GM12864 (cell line): ENCODE measurements at places on chromosomes 2 and 18.

GRCh38 chr2:231362555-231363184, 32.8 kb upstream of the B3GNT7 start:
- DNase-seq: no peak

GRCh38 chr2:142871396-142871795, 6.1 kb upstream of the KYNU start:
- DNase-seq: peak; percentile 82

DNA sequence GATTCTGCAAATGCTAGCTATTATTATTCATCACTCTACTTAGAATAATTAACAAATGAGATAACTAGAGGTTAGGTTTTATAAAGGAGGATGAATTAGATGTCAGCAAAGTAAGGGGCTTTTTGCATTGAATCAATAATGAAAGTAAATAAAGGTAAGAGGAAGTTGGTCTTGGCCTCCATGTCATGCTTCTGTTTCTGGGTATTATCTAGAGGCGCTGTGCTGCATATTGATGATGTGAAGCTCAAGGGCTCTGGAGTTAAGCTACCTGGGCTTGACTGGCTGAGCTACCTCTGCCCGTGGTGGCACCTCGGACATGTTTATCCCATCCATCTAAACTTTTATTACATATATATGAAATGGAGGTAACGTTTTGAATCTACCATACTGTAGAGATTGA, 350.9 kb downstream of the PARD3B start:
- DNase-seq: no peak

DNA sequence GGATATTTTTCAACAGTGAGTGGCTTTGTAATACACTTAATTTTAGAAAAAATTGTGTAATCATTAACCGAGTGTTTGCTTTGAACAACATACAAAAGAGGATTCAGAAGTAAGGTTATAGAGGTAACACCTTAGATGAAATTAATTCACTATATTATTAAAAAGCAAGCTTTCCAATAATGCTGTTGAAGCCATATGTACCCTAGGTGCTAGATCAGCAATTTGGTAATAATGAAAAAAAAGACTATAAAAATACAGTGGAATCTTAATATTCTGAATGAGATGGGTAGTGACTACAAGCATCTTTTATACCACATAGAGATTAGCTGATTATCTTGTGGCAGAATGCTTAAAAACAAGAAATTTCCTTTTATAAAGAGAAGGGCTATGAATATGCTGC, 115.1 kb upstream of the FAM136A start:
- no peak for DNase-seq

GRCh38 chr2:234955971-234956509, 4.2 kb downstream of the SH3BP4 start:
- no peak for DNase-seq

- no peak for DNase-seq
Observed at GRCh38 chr2:207729465-207729998, 18.1 kb downstream of the CCNYL1 start.

DNA sequence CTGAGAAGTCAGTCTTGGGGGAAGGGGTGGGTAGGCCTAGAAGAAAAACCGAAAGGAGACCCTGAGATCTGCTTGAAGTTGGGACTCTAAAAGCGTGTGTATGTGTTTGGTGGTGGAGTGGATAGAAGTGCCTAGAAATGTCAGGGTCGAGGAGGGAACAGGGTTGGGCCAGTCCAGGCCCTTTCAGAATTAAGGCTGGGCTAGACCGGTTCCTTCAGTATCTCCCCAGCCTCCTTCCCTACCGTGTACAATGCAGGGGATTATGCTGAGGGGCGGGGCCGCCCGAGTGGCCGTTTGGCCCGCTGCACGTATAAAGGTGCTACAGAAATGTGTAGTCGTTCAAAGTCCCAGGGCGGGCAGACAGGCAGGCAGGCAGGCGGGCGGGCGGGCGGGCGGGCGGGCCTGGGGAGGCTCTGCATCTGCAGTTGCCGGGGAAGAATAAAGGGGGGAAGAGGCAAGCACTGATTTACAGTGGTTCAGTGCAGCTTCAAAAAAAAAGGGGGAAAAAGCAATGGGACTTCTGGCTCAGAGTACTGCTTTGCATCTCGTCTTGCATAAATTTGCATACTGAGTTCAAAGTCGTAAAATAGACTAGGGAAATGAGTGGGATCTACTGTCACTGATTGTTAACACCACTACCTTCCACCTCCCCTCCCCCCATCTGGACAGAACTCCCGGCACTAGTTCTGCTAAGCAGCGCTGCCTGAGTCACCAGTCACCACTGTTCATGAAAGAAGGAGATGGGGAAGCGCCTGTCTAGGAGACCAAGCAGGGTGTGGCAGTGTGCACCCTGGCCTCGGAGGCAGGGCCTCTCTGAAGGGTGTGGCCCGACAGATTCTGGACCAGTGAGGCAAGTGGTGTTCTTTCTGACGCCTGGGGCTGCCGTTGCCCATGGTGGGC, 3.6 kb downstream of the IGFBP2 start:
- no peak for DNase-seq

DNA sequence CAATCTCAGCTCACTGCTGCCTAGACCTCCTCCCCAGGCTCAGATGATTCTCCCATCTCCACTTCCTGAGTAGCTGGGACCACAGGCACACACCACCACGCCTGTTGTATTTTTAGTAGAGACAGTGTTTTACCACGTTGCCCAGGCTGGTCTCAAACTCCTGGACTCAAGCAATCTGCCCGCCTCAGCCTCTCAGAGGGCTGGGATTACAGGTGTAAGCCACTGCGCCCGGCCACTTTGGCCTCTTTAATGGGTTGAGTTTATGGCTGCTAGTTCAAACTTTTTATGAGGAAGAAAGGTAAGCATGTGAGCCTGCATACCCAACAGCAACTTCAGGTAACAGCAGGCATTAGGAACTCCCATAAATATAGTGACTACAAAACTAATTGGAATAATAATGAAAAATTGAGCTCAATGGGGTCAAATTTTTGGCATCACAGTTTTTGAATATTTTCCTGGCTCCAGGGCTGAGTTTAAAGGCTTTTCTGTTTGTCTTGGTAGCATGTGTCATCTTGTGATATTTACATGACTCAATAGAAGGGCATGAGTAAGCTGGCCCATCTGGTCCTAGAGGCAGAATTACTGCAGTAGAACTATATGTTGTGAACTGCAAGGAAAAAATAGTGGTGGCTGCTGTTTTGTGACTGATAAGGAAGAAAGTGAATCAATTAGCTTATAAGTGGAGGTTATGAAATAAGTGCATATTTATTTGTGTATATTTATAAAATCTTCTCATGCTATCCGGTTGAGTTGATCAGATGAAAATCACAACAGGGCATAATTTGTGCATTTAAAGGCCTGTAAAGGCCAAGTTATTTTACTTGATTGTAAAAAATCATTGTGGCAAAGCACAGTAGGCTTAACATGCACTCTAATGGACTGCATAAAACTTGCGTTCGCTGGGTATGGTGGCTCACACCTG, 24.8 kb downstream of the GALM start:
- DNase-seq: no peak

DNA sequence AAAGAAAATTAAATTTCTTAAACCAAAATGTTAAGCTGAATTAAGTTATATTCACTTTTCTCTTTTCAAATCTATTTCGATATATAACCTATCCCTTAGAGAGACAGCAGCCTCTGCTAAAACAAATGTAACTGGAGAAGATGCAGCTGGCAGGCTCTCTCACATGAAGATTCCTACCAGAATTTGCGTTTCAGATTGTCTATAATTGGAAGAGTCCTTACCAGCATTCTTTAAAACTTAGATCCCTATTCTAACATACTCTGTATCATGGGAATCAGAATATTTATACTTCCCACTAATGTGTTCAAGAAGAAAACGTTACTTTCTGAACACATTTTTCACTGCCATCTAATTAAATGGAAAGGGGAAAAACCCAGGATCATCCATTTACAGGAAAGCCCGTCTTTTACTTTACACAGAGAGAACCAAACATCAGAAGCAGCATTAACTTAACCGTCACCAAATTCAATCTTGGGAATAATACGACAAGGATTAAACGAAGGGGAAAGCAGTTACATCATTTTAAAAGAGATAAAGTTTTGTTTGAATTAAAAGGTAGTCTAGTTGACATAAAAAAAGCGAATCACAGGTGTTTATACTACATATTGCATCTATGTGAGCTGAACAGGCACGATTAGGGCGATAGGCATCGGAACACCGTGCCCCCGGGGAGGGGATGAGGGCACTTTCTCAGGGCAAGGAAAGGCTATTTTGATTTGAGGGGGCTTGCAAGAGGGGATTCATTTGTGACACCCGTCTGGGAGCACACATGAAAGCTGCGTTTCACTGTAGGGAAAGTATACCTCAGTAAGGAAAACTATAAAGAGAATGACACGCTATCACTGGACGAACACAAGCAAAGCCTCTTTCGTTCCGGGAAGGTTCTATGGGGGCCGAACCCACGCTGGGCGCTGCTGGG, 1.3 kb downstream of the PTPN2 start:
- no peak for DNase-seq

DNA sequence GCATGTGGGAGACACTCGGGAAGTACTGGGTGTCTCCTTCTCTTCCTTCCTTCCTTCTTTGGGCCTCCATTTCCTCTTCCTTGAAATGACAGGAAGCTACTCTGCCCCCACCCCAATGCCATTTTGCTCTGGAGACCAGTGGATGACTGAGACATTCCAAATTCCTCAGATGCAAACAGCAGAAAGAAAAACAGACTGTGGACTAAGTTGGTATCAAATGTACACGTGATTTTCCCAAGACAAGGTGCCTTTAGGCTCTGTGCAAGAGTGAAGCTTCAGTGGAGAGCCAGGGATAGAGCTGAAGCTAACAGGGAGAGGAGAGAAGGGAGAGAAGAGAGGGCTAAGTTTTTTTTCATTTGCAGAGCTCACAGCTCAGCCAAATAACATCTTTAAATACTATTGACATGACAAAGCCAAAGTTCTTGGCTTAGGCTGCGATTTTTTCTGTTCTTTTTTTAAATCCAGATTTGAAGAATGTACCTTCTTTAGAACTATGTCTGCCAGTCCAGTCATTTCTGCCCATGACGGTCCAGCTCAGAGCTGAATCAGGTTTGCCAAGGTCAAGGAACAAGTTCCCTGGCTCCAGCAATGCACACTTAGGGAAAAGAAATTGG, 84.5 kb upstream of the LCLAT1 start:
- no peak for DNase-seq

DNA sequence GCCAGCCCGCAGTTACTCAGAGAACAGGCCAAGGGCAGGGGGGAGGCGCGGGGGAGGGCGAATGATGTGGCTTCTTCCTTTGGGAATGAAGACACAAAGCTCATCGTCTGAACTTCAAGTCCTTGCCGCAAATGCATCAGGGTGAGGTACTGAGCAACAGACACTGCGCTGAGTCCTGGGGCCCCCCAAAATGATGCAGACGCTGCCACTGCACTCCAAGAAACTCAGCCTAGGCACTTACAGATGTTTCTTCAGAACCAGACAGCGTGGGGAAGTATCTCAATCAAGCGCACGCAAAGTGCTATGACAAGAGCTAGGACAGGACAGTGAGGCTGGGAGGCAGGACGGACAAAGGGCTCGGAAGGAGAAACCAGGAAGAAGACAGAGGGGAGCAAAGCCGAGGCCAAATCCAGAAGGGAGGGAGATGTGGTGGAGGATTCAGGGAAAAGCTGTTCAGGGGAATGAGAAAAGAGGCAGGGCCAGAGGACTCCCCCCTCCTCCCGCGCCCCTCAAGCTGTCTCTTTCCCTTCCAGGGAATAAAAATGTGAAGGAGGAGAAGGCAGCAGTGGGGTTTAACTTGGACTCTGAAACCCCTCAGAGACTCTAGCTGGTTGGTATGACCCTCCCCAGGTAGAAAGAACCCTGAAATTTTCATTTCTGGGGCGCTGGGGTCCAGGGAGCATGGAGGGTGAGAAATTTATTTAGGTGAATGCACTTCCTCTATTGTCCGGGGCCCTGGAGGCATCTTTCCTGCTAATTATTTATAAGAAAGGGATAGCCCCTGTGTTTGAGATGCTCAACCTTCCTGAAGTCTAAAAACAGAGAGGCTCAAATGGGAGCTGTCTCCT, 34.9 kb downstream of the CIB4 start:
- DNase-seq: no peak

DNA sequence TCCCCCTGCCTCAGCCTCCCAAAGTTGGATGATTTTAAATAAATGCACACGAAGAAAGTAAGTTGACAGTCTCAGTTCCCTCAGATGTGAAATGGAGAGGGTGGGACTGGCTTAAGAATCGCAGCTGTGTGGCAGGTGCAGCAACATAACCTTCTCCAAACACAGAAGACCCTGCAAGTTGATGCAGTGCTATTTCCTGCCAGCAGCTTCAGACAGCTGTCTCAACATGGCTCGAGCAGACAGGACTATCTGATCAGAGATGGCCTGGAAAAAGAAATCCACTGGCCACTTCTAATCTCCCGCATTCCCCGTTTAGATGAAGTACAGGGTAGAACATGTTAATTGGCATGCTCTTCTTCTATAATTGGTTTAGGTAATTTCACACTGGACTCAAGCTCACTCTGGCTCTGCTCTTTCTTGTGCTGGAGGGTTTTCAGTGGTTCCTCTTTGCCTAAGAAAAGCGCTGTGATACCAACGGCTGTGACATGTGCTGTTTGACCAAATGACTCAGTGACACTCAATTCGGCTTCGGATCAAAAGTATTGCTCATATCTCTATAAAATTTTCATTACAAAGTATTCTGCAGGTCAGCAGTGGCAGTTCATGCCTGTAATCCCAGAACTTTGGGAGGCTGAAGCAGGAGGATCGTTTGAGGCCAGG, 40.2 kb downstream of the MYOM1 start:
- peak; percentile 40 for DNase-seq
